ENCODE measurements at places on chromosomes 13 and 19. TPM values are rescaled to one million over a fixed set of nuclear protein-coding genes. Genes with fewer than 3 reads are reported as not detected.

DNA sequence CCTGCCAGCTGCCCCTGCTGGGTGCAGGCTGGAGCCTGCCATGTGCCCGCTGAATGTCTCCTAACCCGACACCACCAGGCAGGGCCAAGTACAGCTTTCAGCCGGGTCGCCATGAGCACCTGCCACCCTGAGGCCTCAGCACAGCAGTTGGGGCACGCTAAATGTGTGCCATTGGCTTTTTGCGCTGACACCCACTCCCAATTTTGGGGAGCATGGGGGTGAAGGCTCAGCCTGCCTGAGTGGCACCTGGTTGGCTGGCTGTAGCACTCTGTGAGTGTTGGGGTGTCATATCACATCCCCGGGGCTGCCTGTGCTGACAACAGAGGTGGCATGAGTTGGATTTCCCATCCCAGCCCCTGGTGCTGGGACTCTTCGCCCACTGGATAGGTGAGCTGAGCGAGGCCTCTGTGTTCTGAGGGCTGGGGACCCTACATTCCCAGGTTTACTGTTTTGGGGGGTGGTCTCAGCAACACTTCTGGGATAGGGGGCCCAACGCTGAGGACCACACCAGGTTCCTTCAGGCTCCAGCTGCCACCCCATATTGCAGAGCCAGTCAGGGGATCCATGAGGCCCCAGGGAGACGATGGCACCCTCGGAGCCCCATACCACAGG, 7.2 kb upstream of the RELB start:
- no peak for DNase-seq

The TMC4 gene
- not detected for total RNA-seq

The TDRD12 gene
- 0.22 TPM for total RNA-seq

The CPAMD8 gene
- 0.89 TPM for total RNA-seq

DNA sequence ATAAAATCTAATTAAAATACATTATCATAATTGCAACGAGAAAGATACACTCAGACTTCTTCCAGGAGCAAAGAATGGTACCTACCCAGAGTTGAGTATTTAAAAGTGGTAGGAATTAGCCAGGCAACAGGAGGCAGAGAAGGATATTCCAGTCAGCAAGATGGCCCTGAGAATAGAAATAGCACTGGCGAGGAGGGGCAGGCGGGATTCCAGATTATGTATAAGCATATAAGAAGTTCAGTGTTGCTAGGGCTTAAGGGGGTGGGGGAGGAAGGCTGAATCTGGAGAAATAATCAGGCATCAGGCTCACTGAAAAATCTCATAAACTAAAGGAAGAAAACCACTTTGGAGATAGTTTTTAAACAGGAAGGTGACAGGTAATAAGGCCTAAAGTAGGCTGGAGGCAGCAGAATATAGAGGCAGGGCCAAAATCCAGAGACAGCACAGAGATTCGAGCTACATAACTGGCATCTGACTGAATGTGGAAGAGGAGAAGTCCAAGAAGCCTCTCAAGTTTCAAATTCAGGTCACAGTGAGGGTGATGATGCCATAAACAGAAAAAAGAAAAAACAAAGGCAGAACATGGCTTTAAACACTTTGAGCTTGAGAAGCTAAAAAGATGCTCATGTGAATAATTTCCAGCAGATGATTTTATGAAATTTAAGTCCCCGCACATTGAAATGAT, 7.5 kb downstream of the KPNA3 start:
- DNase-seq = peak; percentile 11

All from GM23248 (cell line).